Mesothelial cell of epicardium (in vitro differentiated cells): ENCODE measurements at places on chromosomes 12 and 14.
A peak's percentile ranks its signal among the peaks of the same experiment; 100 is the strongest.

DNA sequence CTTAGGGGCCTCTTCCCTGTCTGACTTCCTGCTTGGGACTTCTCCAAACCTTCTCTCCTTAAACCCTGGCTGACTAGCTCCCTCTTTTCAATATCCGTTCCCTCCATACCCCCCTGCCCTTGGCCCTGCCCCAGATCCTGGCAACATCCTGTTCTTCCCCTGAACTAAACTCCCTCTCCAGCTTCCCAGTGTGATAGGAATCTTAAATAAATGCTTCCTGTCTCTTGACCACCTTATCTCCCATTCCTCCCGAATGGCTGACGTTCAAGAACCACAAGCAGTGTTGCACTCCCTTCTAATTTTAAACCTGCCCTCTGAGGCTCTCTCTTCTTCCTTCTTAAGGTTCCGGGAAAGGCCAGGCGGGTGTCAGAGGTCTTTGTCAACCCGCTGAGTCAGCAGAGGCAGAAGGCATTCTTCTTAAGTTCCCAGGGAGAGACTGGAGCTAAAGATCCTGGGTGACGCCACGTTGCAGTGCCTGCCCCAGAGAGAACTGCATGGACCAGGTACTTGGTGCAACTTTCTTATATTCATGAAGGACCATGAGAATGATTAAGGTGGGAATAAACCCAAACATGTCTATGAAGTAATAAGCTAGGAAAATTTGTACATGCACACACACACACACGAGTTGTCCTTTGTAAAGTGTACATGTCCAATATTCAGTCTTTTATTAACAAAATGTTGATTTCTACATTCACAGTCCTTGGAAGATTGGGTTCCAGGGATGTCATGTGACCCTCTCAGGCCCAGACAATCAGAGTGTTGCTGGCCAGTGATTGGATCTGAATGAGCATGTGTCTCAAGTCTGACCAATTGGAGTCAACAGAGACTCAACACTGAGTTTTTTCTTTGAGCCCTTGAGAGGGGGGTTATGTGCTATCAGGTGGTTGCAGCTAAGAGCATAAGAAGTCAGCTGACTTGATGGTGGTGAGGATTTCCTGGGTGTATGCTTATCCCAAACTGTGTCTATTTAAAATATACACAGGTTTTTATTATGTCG lies 420.2 kb upstream of the TBX3 start:
- no peak for DNase-seq

DNA sequence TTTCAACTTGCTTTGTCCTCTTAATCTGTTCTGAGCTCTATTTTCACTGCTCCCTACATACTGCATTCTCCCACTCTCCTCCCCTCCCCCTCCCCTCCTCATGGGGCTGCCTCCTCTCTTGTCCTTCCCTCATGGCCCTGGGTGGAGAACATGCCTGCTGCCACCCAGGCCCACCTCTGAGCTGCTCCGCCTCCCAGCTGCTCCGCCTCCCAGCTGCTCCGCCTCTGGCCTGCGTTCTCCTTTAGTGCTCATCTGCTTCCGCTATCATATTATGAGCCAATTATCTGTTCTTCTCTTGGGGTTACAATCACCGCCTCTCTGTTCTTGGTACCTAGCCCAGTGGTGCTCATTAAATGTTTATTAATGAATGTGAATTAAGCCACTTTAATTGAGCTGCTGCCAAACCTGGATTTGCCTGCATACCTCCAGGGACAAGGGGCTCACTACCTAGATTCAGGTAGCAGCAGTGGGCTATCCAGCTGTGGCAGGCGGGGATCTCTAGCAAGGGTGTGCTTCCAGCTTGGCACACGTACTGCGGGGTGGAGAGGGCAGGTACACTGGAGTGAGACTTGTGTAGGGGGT lies 32.0 kb upstream of the FAM181A start:
- no peak for DNase-seq

DNA sequence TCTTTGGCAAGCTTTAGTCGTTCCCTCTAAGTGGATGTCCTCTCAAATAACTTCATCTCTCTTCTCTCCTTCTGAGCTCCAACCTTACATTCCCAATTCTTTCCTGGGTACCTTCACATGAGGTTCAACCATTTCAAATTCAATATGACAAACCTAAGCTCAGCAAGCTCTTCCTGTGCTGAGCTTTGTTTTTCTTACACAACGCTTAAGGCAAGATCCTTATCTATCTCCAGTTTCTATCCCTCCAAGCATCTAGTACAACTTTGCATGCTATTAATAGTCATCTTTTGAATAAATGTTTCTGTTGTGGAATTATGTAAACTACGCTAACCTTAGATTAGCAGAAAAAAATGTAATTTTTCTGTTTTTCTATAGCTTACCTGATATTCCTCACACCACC lies 63.7 kb upstream of the IFNG-AS1 start:
- DNase-seq = no peak

DNA sequence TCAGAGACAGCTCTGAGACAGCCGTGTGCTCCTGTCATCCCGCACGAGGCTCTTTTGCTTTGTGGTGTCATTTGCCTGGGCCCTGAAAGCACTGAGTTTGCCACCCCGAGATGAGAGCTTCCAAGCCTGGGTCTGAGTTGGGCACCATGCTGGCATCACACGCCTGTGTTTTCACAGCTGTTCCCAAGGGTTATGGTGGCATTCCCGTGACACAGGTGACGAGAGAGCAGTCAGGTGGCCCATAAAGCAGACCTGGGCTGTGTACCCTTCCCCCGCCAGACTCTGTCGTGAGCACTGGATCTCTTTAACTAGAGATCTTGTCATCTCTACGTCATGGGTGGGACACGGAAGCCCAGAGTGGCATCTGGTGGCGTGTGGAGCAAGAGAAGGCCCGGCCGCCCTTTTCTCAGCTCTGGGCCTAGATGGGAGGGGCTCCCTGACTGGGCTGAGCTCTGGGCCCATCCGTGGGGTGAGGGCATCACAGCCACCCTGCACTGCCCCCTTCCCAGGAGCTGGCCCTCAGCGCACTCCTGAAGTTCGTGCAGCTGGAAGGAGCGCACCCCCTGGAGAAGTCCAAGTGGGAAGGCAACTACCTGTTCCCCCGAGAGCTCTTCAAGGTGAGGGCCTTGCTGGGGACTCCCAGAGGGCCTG lies 2.6 kb downstream of the NOC4L start:
- no peak for DNase-seq

DNA sequence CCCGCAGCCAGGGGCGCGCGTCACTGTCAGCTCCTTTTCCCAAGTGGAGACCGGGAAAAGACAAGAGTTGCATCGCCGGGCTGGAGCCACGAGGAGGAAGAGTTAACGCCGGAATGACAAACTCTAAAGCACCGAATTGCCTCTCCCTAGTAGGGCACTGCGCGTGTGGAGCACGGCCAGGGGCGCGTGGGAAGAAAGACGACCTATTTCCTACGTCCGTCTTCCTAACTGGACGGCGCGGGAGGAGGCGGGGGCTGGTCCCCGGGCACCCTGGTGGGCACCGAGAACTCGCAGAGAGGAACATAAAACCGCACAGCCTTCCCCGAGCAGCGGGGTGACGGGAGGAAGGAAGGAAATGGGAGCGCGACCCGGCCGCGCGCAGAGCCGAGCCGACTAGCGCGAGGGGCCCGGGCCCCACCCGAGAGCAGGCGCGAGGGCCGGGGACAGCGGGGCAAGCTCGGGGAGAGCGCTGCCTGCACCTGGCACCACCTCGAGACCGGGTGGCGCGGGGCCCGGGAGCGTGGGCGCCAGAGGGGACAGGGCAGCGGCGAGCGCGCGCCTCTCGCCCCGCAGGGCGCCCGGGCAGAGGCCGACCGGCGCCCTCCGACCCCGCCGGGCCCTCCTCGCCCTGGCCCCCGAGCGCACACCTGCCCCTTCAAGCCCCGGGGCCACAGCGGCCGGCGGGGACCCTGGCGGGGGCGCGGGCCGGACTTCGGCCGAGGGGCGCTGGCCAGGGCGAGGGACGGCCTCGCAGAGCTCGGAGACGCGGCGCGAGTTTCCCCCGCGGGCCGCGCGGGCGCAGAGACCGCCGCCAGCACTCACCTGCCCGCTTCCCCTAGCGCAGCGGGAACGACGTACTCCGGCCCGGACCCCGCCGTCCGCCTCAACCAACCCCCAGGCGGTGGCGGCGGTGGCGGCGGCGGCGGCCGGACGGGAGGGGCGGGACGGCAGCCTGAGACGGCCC lies at the start of gene SETD3:
TSS of gene SETD3 (minus strand) at position 954 of the 964 bp plus-strand sequence. CDS start 15,054 bp downstream, outside the sequence.
- DNase-seq = peak; percentile 51
